Motor neuron (in vitro differentiated cells): ENCODE measurements at places on chromosomes 2 and 18. TPM values are rescaled to one million over a fixed set of nuclear protein-coding genes. Genes with fewer than 3 reads are reported as not detected.

The GAREM1 gene
- total RNA-seq, result 3.2 and 3.5 TPM in 2 replicates

The YIPF4 gene
- 22.2 and 24.8 TPM in 2 replicates for total RNA-seq

The CCL20 gene
- total RNA-seq, result not detected in 2 replicates

The TTL gene
- 44.6 and 44.8 TPM in 2 replicates for total RNA-seq

The HMSD gene
- 0.39 TPM in 1 of 2 replicates, not detected in the other for total RNA-seq

The GPR45 gene
- 1.0 and 1.1 TPM in 2 replicates for total RNA-seq

The CREG2 gene
- 0.27 TPM in 1 of 2 replicates, not detected in the other for total RNA-seq

The MROH2A gene
- total RNA-seq, result not detected in 2 replicates

The SP140 gene
- total RNA-seq, result 2.7 TPM in 1 of 2 replicates, not detected in the other

The RNF181 gene
- total RNA-seq, result 161 and 182 TPM in 2 replicates

The CYP27C1 gene
- 4.1 and 4.6 TPM in 2 replicates for total RNA-seq

The GFPT1 gene
- total RNA-seq, result 43.0 and 45.2 TPM in 2 replicates

The CDH20 gene
- total RNA-seq, result 8.8 and 9.4 TPM in 2 replicates

The GREB1 gene
- 27.7 and 32.5 TPM in 2 replicates for total RNA-seq

The KCNG2 gene
- 0.35 TPM in 1 of 2 replicates, not detected in the other for total RNA-seq

The HOXD4 gene
- 9.3 and 11.4 TPM in 2 replicates for total RNA-seq

The VWA3B gene
- 0.57 and 0.60 TPM in 2 replicates for total RNA-seq

The MGAT4A gene
- 52.7 and 54.9 TPM in 2 replicates for total RNA-seq

The MREG gene
- 2.1 and 2.3 TPM in 2 replicates for total RNA-seq

The TGIF1 gene
- 21.7 and 25.4 TPM in 2 replicates for total RNA-seq

The LRRC30 gene
- total RNA-seq, result not detected in 2 replicates

The EMILIN2 gene
- total RNA-seq, result 0.92 and 1.2 TPM in 2 replicates

The TM4SF20 gene
- total RNA-seq, result 1.3 TPM in 1 of 2 replicates, not detected in the other

The GRHL1 gene
- total RNA-seq, result 2.4 and 4.0 TPM in 2 replicates

The RESP18 gene
- total RNA-seq, result not detected in 2 replicates

The TXNDC2 gene
- total RNA-seq, result 0.31 TPM in 1 of 2 replicates, not detected in the other

The SERPINB5 gene
- not detected in 2 replicates for total RNA-seq

The CAPN14 gene
- total RNA-seq, result 0.17 and 0.23 TPM in 2 replicates

The CFAP65 gene
- total RNA-seq, result 0.56 and 0.66 TPM in 2 replicates

The CENPA gene
- 1.1 and 1.6 TPM in 2 replicates for total RNA-seq

The SRD5A2 gene
- 0.07 TPM in 1 of 2 replicates, not detected in the other for total RNA-seq

The HNMT gene
- total RNA-seq, result 1.1 and 1.2 TPM in 2 replicates

The SCN3A gene
- 38.1 and 42.0 TPM in 2 replicates for total RNA-seq

The SLC20A1 gene
- total RNA-seq, result 44.7 and 53.6 TPM in 2 replicates

The MEP1B gene
- total RNA-seq, result 0.09 and 0.16 TPM in 2 replicates

The OTOS gene
- total RNA-seq, result not detected in 2 replicates

The HOXD13 gene
- total RNA-seq, result 0.14 TPM in 1 of 2 replicates, not detected in the other

The PLB1 gene
- total RNA-seq, result 1.9 and 2.5 TPM in 2 replicates

The RAX gene
- total RNA-seq, result 2.2 TPM in 1 of 2 replicates, not detected in the other

The LCT gene
- total RNA-seq, result 0.14 and 0.22 TPM in 2 replicates

The NEDD4L gene
- total RNA-seq, result 51.2 and 57.0 TPM in 2 replicates

The AGXT gene
- 1.5 TPM in 1 of 2 replicates, not detected in the other for total RNA-seq

The TTN gene
- 0.32 and 0.58 TPM in 2 replicates for total RNA-seq

The PARD6G gene
- total RNA-seq, result 5.4 and 6.7 TPM in 2 replicates

The SCTR gene
- not detected in 2 replicates for total RNA-seq
